Activated CD4-positive, alpha-beta memory T cell treated with anti-CD3 and anti-CD28 coated beads, Interleukin-2, amount 10 ng/mL, durations not matched to agents 7 days and 5 days (primary cell): ENCODE measurements at places on chromosomes 5 and 9.

GRCh38 chr5:157049605-157050004, 9.3 kb downstream of the HAVCR1 start:
- peak overlapping the region; percentile 76 for H3K27ac ChIP-seq
- peaks cover 35% of the 10 kb centered on the region for H3K36me3 ChIP-seq
- peak overlapping the region; percentile 60 for H3K4me3 ChIP-seq
- H3K4me1 ChIP-seq, result peaks cover 36% of the 10 kb centered on the region
- H3K27me3 ChIP-seq, result no peaks in the 10 kb centered on the region

GRCh38 chr9:660227-660626, 181.3 kb upstream of the DMRT1 start:
- peaks cover 9% of the 10 kb centered on the region for H3K4me1 ChIP-seq
- H3K36me3 ChIP-seq, result no peaks in the 10 kb centered on the region
- peaks cover 3% of the 10 kb centered on the region for H3K27me3 ChIP-seq
- no peak for DNase-seq

DNA sequence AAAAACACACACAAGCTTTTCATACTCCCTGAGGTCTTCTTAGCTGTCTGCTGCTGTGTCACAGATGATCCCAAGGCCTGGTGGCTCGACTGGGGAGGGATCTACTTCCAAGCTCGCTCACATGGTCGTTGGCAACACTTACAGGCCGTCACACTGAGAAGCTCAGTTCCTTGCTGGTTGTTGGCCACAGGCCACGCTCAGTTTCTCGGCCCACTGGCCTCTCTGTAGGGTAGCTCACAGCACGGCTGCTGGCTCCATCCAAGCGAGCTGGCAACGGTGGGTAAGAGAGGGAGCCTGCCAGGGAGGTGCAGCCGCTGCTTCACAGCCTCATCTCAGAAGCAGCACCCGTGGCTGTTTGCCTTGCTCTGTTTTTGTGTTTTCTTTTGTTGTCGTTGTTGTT, 43.8 kb upstream of the GFPT2 start:
- no peak overlapping the region for H3K4me3 ChIP-seq
- H3K27ac ChIP-seq, result no peak overlapping the region
- no peaks in the 10 kb centered on the region for H3K27me3 ChIP-seq
- DNase-seq, result no peak
- H3K4me1 ChIP-seq, result no peaks in the 10 kb centered on the region
- H3K36me3 ChIP-seq, result no peaks in the 10 kb centered on the region

GRCh38 chr5:10220248-10220647, 29.4 kb downstream of the ATPSCKMT start:
- no peaks in the 10 kb centered on the region for H3K4me1 ChIP-seq
- no peak overlapping the region for H3K4me3 ChIP-seq
- H3K36me3 ChIP-seq, result peaks cover 19% of the 10 kb centered on the region
- no peak for DNase-seq
- H3K27ac ChIP-seq, result no peak overlapping the region

DNA sequence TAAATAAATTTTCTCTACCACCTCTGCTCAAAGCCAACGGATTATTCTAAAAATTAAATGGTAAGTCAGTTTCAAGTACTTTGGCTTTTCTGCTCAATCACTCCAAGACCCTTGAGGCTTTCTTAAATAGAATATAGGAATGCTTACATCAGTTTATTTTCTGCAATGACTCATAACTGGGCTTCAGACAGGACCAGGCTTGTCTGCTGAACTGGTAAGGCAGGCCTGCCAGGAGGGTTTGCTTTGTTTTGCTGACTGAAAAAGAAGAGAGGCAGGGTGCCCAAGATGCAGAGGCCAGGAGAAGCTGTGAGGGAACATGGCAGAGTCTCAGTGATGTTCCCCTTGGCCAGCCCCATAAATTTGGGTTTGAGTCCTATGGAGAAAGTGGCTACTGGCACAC, 60.3 kb upstream of the EPB41L4A start:
- H3K27me3 ChIP-seq, result peaks cover 8% of the 10 kb centered on the region
- no peaks in the 10 kb centered on the region for H3K4me1 ChIP-seq
